ENCODE measurements at places on chromosomes 3 and 15.

GRCh38 chr3:195168009-195168762 lies 102.8 kb downstream of the XXYLT1 start:
- no peak for DNase-seq

GRCh38 chr15:48498828-48499227 lies 146.7 kb downstream of the FBN1 start:
- no peak for DNase-seq

- DNase-seq = peak; percentile 27
Observed at GRCh38 chr3:123447749-123448517, 957 bp downstream of the ADCY5 start.

DNA sequence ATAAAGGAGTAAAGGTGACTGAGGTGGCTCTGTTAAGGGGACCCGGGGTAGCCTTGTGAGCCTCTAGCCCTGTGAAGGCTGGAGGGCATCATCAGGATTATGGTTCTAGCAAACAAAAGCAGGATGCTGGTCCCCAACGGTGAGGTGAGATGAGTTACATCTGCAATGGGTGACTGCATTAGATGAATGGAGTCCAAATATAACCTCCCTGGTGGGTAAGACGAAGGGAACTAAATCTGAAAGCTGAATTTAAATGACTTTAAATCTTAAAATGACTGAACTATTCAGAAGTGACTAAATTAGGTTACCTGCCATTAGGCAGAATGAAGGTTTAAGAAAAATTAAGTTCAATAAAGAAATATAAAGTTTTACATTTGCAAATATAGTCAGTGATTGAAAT lies 4.6 kb upstream of the HLTF start:
- no peak for DNase-seq

DNA sequence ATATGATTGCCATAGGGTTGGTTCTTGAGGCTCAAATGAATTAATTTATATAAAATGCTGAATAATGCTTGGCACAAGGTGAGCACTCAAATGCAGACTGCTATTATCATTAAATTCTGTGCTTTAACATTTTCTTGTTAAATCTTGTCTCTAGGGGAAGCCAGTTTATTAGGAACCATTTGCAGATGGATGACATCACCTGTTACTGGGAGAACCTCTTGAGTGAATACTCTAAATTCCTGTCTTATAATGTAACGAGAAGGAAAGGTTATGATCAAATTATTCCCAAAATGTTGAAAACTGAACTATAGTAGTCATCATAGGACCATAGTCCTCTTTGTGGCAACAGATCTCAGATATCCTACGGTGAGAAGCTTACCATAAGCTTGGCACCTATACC lies 6.2 kb upstream of the TIMMDC1 start:
- no peak for DNase-seq

DNA sequence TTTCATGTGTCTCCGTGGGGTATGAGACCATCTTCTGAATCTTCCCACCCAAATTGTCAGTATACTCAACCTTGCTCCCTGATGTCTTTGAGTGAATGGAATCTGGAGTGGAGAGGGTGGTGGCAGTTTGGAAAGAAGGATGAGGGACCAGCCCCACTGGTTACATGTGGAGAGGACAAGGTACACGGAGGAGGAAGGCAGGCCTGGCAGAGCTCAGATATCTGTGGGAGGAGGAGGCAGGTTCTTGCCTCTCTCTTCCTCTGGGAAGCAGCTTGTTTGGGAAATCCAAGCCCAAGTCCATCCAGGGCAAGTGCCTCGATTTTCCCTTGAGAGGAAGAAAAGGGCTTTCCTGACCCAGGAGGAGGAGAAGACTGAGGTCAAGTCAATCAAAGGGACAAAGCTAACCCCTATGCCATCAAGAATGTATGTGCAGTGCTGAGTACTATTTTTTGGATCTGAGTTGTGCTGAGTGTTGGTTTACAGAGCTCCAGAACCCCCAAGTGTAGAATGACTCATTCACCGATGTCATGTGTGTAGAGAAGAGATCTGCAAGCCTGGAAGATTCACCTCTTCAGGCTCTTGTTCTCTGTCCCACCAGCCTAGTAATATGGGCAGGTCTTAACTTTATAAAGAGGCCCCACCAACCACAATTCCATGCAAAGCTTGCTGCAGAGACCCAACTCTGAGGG lies 19.8 kb upstream of the LOXL1 start:
- DNase-seq = no peak

DNA sequence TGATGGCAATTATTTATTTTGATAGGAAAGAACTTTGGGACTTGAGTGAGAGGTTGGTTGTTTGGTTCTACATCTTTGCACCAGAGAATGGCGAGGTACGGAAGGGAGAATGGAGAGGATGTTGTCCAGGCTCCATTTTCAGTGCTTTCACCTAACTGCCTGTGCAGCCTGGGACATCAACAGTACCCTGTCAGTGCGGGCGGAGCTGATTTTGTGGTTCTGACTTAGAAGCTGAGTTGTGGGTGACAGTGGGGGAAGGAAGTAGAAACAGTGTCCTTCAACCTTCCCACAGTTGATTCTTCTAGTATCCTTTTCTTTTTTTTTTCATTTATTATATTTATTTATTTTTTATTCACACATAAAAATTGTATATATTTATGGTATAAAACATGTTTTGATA lies 95.3 kb downstream of the TIGIT start:
- DNase-seq = no peak

GRCh38 chr3:10515396-10515795 lies 10.0 kb upstream of the ATP2B2 start:
- DNase-seq = no peak

DNA sequence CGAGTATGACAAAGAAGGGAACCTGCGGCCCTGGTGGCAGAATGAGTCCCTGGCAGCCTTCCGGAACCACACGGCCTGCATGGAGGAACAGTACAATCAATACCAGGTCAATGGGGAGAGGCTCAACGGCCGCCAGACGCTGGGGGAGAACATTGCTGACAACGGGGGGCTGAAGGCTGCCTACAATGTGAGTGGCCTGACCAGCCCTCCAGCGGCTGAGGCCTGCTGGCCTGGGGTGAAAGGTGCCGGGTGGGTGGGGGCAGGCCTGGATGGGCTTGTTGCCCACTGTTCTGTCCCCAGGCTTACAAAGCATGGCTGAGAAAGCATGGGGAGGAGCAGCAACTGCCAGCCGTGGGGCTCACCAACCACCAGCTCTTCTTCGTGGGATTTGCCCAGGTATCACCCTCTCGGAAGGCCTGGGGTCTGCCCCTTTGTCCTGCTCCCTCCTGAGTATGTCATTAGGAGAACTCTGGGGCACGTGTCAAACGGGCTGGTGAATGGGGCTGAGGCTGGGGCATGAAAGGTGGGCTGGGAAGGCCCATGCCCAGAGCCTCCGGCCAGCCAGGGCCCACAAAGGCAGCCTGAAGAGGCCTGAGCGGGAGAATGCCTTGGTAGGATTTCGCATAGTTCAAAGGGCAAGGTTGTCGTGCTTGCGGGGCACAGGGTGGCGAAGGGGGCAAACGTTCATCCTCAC lies 7.8 kb upstream of the PSMD2 start:
- no peak for DNase-seq

DNA sequence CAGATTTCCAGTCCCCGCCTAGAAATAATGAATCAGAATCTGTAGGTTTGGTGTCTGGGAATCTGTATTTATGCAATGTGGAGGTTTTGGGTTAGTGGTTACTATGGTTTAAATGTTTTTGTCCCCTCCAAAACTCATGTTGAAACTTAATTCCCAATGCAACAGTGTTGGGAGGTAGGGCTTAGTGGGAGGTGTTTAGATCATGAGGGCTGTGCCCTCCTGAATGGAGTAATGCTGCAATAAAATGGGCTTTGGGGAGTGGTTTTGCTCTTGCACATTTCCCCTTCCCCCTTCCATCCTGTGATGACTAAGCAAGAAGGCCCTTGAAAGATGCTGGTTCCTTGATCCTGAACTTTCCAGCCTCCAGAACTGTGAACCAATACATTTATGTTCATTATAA lies 9.2 kb upstream of the RFC4 start:
- DNase-seq = no peak

DNA sequence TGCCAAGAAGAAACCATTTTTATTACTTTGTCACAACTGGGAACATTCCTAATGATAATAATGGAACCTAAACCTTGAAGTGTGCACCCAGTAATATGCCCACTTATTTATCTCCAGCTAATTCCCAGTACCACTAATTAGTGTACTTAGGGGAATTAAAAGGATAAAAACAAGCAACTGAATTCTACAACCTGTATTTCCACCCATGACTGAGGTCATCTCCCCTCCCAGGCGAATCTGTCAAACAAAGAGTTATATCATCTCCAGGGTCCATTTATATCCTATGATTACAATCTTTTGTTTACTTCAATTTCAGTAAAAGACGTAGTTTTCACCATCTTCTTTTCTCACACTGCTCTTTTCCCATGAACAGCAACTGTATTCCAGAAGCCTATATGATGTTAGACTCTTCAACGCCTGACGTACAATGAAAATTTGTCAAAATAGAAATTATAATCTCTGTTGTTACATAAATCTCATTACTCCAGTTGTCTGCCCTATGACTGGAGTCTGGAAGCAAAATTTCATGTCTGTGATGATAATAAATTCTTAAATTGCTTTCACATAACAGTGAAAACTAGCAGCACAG lies 177.6 kb downstream of the GOLIM4 start:
- DNase-seq = no peak

All from activated CD4-positive, alpha-beta T cell treated with anti-CD3 and anti-CD28 coated beads, Interleukin-2, amount 50 U/mL, for 1 hour (primary cell).